A673 (cell line): ENCODE measurements at places on chromosomes 5 and 9. TPM values are rescaled to one million over a fixed set of nuclear protein-coding genes. Genes with fewer than 3 reads are reported as not detected.

GRCh38 chr5:130923543-130924124, 241.4 kb downstream of the HINT1 start:
- no peak overlapping the region for H3K4me3 ChIP-seq
- peak; percentile 29 for DNase-seq
- peaks cover 7% of the 10 kb centered on the region for H3K27me3 ChIP-seq
- no peak overlapping the region for H3K27ac ChIP-seq

GRCh38 chr9:77975036-77975435, 56.6 kb downstream of the GNAQ start:
- no peak overlapping the region for H3K27ac ChIP-seq
- no peaks in the 10 kb centered on the region for H3K27me3 ChIP-seq
- H3K36me3 ChIP-seq: no peaks in the 10 kb centered on the region
- H3K4me3 ChIP-seq: no peak overlapping the region
- DNase-seq: peak; percentile 35

DNA sequence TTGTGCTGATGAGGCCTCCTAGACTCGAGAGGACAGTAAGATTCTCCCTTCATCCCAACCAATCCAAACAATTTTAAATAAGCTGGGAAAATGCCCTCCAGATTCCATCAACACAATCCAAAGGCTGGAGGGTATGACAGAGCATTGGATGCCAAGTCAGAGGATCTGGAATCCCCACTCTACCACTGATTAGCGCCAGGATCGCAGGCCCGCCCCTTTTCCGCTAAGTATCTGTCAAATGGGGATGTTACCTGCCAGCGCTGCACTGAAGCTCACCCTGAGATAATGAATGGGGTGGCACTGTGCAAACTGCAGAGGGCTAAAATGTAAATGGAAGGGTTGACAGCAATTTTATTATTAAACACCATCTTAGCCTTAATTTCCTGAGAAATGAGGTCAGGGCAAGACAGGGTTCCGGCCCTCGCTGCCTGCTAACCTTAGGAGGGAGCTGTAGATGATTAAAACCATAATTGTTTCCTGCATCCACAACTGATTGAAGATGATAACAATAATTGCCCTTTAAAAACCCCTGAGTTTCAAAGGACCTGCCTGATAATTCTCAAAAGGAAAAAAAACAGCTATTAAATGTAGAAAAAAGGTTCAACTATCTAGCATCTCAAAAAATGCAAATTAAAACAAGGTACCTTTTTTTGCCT, 31.6 kb upstream of the GABBR2 start:
- no peak for DNase-seq
- no peaks in the 10 kb centered on the region for H3K4me1 ChIP-seq
- no peaks in the 10 kb centered on the region for H3K36me3 ChIP-seq
- H3K4me3 ChIP-seq: no peak overlapping the region
- no peak overlapping the region for H3K27ac ChIP-seq
- H3K27me3 ChIP-seq: no peaks in the 10 kb centered on the region

The PCDHA6 gene
- 12.6 and 12.7 TPM in 2 replicates for total RNA-seq

The SETX gene
- 41.4 and 42.5 TPM in 2 replicates for total RNA-seq

GRCh38 chr9:31023847-31024246, 1360.6 kb upstream of the ACO1 start:
- H3K27me3 ChIP-seq: no peaks in the 10 kb centered on the region
- H3K27ac ChIP-seq: no peak overlapping the region
- H3K4me1 ChIP-seq: no peaks in the 10 kb centered on the region
- H3K4me3 ChIP-seq: no peak overlapping the region
- H3K36me3 ChIP-seq: no peaks in the 10 kb centered on the region

DNA sequence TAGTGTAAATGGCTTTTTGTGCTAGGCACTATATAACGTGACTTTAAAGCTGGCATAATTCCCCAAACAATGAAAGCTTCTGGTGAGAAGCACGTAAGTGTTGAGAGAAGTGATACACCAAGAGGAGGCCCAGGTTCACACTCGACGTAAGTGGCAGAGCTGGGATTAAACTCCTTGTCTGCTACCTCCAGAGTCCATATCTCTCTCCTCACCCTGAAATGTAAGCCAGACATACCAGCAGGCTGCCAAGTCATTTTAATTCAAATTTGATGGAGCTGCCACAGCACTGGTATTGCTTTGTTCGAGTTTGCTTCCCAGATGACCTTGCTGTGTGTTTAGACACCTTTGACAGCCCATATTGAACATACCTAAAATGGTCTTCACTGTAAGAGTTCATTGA, 319.7 kb downstream of the GLIS3 start:
- no peak overlapping the region for H3K27ac ChIP-seq
- DNase-seq: no peak
- no peak overlapping the region for H3K4me3 ChIP-seq
- no peaks in the 10 kb centered on the region for H3K36me3 ChIP-seq

GRCh38 chr5:54719384-54720283, 202.1 kb downstream of the SNX18 start:
- H3K4me3 ChIP-seq: peak overlapping the region; percentile 18
- H3K27me3 ChIP-seq: no peaks in the 10 kb centered on the region
- H3K4me1 ChIP-seq: peaks cover 67% of the 10 kb centered on the region

DNA sequence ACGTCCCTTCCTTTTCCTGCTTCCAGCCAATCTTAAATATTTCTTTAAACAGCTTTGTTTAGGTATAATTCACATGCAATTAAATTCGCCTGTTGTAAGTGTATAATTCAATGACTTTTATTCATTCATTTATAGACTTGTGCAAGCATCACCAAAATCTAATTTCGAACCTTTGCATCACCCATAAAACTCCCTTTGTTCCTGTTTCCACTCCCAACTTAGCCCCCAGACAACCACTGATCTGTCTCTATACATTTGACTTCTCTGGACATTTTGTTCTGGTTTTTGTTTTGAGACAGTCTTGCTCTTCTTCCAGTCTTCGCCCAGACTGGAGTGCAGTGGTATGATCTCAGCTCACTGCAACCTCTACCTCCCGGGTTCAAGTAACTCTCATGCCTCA, 71.5 kb downstream of the NR6A1 start:
- no peak overlapping the region for H3K27ac ChIP-seq
- H3K4me1 ChIP-seq: peaks cover 26% of the 10 kb centered on the region
- H3K27me3 ChIP-seq: no peaks in the 10 kb centered on the region
- H3K4me3 ChIP-seq: no peak overlapping the region

The ADAMTSL2 gene
- 0.06 TPM in 1 of 2 replicates, not detected in the other for total RNA-seq

- no peaks in the 10 kb centered on the region for H3K27me3 ChIP-seq
- no peak overlapping the region for H3K4me3 ChIP-seq
- peaks cover 41% of the 10 kb centered on the region for H3K36me3 ChIP-seq
Observed at GRCh38 chr5:126613941-126614592, 13.3 kb downstream of the PHAX start.

DNA sequence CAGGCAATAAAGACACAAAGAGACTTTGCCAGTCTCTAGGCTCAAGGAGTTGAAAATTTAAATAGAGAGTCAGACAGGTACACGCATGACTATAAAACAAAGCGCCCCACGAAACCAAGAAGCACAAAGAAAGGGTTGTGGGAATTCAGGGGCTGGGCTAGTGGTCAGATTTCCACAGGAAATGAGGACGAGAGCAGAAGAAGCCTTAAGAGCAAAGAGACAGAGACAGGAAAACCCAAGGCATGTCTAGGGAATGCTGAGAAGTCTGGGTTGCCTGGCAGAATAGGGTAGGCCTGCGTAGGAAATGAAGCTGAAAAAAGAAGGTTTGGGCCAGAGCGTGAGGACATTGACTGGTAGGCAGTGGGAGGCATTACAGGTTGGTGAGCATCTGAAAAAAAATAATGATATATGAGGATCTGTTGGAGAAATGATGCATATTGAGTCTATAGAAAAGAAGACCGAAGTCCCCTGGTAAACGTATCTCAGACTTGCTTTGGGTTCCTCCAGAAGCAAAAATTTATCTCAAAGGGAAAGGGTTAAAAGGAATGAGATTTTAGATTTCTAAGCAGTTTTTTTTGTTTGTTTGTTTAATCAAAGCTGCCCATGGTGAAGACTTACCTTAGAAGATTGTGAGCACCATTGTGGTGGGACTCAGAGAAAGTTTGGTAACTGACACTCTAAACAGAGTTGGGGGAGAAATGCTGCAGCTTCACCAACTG, 51.8 kb downstream of the SLC1A3 start:
- no peaks in the 10 kb centered on the region for H3K27me3 ChIP-seq
- peak overlapping the region; percentile 76 for H3K27ac ChIP-seq
- no peaks in the 10 kb centered on the region for H3K36me3 ChIP-seq
- H3K4me3 ChIP-seq: no peak overlapping the region
- peaks cover 44% of the 10 kb centered on the region for H3K4me1 ChIP-seq

The PLPP7 gene
- not detected in 2 replicates for total RNA-seq

The SLC6A19 gene
- total RNA-seq: not detected in 2 replicates

DNA sequence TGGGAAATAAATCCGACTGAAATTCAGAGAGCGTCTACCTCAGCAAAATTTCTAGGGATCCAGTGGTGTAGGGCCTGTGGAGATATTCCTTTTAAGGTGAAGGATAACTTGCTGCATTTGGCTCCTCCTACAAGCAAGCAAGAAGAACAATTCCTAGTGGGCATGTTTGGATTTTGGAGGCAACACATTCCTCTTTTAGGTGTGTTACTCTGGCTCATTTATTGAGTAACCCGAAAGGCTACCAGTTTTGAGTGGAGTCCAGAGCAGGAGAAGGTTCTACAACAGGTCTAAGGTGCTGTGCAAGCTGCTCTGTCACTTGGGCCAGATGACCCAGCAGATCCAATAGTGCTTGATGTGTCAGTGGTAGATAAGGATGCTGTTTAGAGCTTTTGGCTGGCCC, 862.4 kb upstream of the CDH9 start:
- H3K4me3 ChIP-seq: no peak overlapping the region
- no peaks in the 10 kb centered on the region for H3K4me1 ChIP-seq
- no peak for DNase-seq
- no peaks in the 10 kb centered on the region for H3K36me3 ChIP-seq

DNA sequence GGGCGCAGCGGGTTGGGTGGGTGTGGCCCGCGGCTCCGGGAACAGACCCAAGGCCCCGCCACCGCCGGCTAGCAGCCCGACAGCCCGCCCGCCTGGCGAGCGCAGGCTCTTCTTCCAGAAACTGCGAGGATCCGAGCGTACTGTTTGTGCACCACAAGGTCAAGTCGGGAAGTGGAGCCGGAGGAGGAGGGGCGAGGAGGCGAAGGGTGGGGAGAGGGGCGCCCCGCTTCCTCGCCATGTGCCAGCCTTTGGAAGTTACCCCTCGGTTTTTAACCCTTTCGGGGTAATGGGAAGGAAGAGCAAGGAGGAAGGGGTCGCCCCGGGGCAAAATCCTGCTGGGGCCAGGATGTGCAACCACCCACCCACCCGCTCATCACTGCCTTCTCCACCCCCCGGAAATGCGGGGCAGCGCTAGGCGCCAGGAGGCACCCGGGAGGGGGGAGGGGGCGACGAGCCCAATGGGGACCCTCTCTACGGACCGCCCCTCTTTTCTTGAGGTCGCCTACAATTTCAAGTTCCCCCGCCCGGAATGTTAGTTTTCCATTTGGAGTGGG, 1.1 kb upstream of the JADE2 start:
- H3K4me3 ChIP-seq: peak overlapping the region; percentile 84
- no peaks in the 10 kb centered on the region for H3K27me3 ChIP-seq
- peaks cover 9% of the 10 kb centered on the region for H3K4me1 ChIP-seq

DNA sequence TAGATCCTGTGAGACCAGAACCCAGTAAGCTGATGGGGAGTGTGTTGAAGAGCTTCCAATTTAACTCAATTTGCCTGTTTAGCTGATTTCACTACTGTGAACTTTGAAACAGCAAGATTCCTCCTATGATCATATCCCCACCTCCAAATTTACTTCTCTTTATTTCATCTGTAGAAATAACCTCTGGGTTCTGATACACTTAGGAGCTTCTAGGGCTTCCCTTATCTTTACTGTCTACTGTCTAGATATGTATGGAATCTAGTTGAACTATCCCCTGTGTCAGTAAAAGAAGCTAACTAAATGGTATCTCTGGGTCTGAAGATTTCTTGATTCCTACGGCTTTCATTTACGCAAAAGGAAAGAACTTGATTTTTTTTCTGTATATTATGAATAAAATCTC, 116.8 kb downstream of the GCNT1 start:
- no peaks in the 10 kb centered on the region for H3K36me3 ChIP-seq
- peaks cover 18% of the 10 kb centered on the region for H3K27me3 ChIP-seq
- no peak for DNase-seq
- H3K4me1 ChIP-seq: no peaks in the 10 kb centered on the region

- no peak for DNase-seq
- no peak overlapping the region for H3K4me3 ChIP-seq
- no peaks in the 10 kb centered on the region for H3K36me3 ChIP-seq
- H3K4me1 ChIP-seq: no peaks in the 10 kb centered on the region
Observed at GRCh38 chr9:19162956-19163355, 35.7 kb upstream of the PLIN2 start.

GRCh38 chr5:137071931-137072330, 427.2 kb downstream of the SPOCK1 start:
- H3K27me3 ChIP-seq: no peaks in the 10 kb centered on the region
- H3K27ac ChIP-seq: no peak overlapping the region
- no peak overlapping the region for H3K4me3 ChIP-seq
- H3K36me3 ChIP-seq: no peaks in the 10 kb centered on the region
- H3K4me1 ChIP-seq: no peaks in the 10 kb centered on the region

- H3K27ac ChIP-seq: no peak overlapping the region
- peaks cover under 1% of the 10 kb centered on the region for H3K4me1 ChIP-seq
- DNase-seq: no peak
- H3K36me3 ChIP-seq: no peaks in the 10 kb centered on the region
- H3K4me3 ChIP-seq: no peak overlapping the region
Observed at GRCh38 chr9:114244570-114244969, 78.3 kb upstream of the ORM1 start.

The SPATA31C2 gene
- total RNA-seq: 0.17 TPM in 2 replicates

GRCh38 chr9:84136119-84136868, 155.7 kb downstream of the RMI1 start:
- H3K36me3 ChIP-seq: no peaks in the 10 kb centered on the region
- H3K27ac ChIP-seq: no peak overlapping the region
- H3K4me1 ChIP-seq: no peaks in the 10 kb centered on the region
- no peak for DNase-seq

- DNase-seq: no peak
- no peaks in the 10 kb centered on the region for H3K4me1 ChIP-seq
- peaks cover 7% of the 10 kb centered on the region for H3K27me3 ChIP-seq
- no peaks in the 10 kb centered on the region for H3K36me3 ChIP-seq
Observed at GRCh38 chr5:160475864-160476438, 54.3 kb downstream of the PTTG1 start.

The WDR31 gene
- 1.3 and 2.4 TPM in 2 replicates for total RNA-seq

GRCh38 chr9:127087411-127087810, 35.0 kb downstream of the ANGPTL2 start:
- no peaks in the 10 kb centered on the region for H3K27me3 ChIP-seq
- no peak for DNase-seq
- H3K4me1 ChIP-seq: no peaks in the 10 kb centered on the region
- H3K4me3 ChIP-seq: no peak overlapping the region
- H3K36me3 ChIP-seq: no peaks in the 10 kb centered on the region

GRCh38 chr9:135224921-135225541, 137.6 kb downstream of the OLFM1 start:
- peaks cover 33% of the 10 kb centered on the region for H3K4me1 ChIP-seq
- peak overlapping the region; percentile 48 for H3K27ac ChIP-seq
- peak; percentile 56 for DNase-seq
- H3K27me3 ChIP-seq: no peaks in the 10 kb centered on the region
- no peaks in the 10 kb centered on the region for H3K36me3 ChIP-seq

The COL23A1 gene
- total RNA-seq: 0.42 TPM in 1 of 2 replicates, not detected in the other
